Lung microvascular endothelial cell (primary cell): ENCODE measurements at places on chromosomes 11 and 22.

GRCh38 chr11:73851046-73851764 lies 25.4 kb downstream of the COA4 start:
- DNase-seq: no peak

GRCh38 chr22:35327690-35328471 lies 28.2 kb downstream of the TOM1 start:
- no peak for DNase-seq

DNA sequence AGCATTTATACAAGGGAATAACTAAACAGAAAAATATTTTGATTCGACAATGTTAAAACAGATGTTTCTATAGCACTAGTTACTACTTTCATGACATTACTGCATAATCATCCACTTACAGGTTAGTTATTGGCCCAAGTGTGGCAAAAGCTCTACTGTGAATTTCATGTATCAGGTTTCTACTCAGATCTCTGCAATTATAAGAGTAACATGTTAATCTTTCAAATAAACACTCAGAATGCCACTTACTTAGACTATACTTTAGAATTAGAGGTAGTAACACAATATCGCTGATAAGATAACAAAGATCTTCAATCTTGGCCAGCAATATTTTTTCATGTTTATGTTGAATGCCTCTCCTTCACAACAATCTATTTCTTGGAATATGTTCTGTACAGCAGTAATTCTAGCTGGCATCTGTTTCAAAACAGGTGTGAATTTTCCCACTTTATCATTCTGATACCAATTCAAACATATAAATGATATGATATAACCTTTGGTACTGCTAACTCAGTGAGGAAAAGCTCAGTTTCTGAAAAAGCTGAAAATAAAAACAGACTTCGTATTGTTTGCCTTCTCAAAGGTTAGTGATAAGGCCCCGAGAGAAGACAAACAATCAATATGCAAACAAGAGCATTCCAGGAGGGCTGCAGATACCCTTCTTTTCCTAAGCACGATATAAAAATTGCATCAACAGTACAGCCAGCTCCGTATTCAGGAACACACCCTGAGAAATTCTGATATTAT lies 11.0 kb upstream of the CCDC34 start:
- DNase-seq: no peak

DNA sequence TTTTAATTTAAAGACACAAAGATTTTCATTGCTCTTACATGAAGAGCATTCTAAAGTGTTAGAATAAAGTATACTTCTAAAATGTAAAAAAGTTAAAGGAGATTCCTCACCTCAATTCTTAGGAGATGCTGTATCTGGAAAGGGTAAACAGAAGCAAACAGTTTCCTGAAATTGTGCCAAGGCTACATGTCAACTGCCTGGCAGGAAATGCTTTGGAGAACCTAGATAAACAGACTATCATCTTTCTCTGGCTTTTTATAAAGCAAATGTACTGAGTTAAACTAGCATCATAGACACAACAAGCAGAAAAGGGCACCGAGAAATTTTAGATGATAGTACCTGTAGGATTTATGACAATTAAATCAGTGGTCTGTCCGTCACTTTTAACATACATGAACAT lies 24.7 kb upstream of the AKIP1 start:
- peak; percentile 24 for DNase-seq

- no peak for DNase-seq
Observed at GRCh38 chr11:77512092-77512491, 38.2 kb upstream of the PAK1 start.

GRCh38 chr11:116073854-116074837 lies 569.9 kb upstream of the CADM1 start:
- no peak for DNase-seq

GRCh38 chr22:27070594-27070993 lies 413.2 kb downstream of the MIAT start:
- no peak for DNase-seq

- no peak for DNase-seq
Observed at GRCh38 chr11:105334025-105334714, 194.6 kb upstream of the CARD18 start.

DNA sequence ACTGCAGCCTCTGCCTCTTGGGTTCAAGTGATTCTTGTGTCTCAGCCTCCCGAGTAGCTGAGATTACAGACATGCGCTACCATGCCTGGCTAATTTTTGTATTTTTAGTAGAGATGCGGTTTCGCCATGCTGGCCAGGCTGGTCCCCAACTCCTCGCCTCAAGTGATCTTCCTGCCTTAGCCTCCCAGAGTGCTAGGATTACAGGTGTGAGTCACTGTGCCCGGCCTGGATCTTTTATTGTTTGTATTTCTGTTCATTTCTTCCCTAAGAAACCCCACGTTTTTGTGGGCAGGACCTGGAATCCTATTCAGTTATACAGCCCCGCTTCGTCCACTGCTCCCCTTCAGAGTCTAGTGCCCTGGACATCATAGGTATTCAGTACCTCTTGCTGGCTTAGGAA lies 28.7 kb downstream of the ZBTB16 start:
- no peak for DNase-seq

DNA sequence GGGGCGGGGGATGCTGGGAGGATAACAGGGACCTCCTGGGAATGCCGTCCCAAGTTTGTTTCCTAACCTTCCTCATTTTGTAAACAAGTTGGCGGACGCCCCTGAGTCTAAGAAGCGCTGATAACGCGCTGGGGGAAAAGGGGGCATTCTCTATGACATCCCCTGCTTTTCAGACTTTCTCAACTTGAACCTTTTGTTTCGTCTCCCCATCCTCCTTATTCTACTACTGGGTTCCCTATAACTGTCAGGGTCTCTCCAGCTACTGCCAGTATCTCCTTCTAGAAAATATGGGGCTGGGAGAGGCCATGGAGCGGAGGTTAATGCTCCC lies 654 bp downstream of the TMEM86A start:
- DNase-seq: no peak

GRCh38 chr11:32312206-32312817 lies 123.0 kb downstream of the WT1 start:
- DNase-seq: no peak

GRCh38 chr11:111046291-111046690 lies 199.2 kb upstream of the POU2AF2 start:
- no peak for DNase-seq

DNA sequence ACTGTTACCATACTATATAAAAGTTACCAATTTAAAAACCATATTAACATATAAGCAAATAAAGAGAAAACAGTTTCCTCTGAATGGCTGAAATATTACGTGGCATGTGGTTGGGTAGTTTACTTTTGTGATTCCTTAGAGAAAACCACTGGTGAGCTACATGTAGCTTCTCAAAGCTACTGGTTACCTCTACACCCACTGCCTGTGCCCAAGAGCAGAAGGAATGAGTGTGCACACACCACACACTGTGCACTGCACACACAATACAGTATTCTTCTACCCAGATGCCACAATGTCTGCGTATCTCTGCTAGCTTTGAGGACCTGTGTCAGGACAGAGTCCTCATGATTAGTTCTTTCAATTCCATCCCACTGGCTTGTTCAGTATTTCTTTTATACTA lies 25.5 kb upstream of the YPEL1 start:
- DNase-seq: no peak

DNA sequence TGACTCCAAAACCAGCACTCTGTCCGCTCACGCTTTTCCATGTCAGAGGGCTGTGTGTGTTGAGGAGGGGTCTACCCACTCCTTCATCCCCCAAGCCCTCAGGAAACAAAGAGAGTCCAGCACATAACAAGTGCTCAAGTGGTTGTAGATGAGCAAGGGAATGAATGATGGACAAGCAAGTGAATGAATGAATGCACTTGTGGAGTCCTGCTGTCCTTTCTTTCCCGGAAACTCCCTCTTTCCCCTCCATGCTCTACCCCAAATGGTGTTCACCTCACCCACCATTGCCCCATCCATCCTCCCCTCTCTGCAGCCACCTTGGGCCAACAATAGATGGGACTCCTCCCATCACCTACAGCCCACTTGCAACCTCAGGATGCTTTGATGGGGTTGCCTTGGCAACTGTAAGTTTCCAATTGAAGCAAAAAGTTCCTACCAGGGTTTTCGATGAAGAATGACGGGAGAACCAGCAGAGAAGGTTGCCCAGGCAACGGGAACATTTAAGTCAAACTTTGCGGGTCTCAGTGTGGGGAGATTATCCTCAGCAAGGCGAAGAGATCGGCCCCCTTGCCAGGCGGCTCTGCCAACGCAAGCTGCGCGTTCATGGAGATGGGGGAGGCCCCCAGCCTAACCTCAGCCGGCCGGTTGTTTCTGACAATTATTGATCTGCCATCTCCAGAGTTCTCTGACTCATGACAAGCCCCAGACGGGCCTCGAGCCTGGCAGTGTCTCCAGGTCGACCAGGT lies 51.1 kb downstream of the MCM5 start:
- no peak for DNase-seq

- DNase-seq: peak; percentile 13
Observed at GRCh38 chr11:10824888-10825287, 16.2 kb upstream of the EIF4G2 start.

GRCh38 chr11:74546752-74547151 lies 45.6 kb upstream of the POLD3 start:
- no peak for DNase-seq

- no peak for DNase-seq
Observed at GRCh38 chr11:13283636-13284035, 6.0 kb downstream of the BMAL1 start.

- DNase-seq: peak; percentile 99
Observed at GRCh38 chr11:65857853-65858680, at the start of gene CFL1. CFL1 (minus strand) TSS chr11:65858180; CDS start chr11:65858099, 81 bp downstream.

DNA sequence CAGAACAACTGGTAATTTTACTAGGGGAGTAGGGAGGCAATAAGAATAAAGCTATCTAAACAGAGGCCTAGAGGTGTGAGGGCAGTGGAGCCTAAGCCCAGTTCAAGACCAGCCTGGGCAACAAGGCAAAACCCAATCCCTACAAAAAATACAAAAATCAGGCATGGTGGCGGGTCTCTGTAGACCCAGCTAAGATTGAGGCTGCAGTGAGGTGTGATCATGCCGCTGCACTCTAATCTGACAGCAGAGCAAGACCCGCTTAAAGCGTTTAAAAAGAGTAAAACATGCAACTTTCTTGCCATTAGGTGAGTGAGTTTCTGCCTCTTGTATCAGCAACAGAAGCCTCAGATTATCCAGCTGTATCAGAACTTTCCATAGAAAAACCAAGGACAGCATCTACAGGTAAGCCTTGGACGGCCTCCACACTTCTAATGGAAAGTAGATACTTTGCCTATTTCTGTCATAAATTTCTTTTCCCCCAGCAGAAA lies 12.1 kb downstream of the TAF1D start:
- DNase-seq: no peak

GRCh38 chr11:67195971-67196456 lies 70.3 kb upstream of the GRK2 start:
- DNase-seq: no peak

- DNase-seq: no peak
Observed at GRCh38 chr11:15849257-15849656, 507.1 kb downstream of the SOX6 start.

DNA sequence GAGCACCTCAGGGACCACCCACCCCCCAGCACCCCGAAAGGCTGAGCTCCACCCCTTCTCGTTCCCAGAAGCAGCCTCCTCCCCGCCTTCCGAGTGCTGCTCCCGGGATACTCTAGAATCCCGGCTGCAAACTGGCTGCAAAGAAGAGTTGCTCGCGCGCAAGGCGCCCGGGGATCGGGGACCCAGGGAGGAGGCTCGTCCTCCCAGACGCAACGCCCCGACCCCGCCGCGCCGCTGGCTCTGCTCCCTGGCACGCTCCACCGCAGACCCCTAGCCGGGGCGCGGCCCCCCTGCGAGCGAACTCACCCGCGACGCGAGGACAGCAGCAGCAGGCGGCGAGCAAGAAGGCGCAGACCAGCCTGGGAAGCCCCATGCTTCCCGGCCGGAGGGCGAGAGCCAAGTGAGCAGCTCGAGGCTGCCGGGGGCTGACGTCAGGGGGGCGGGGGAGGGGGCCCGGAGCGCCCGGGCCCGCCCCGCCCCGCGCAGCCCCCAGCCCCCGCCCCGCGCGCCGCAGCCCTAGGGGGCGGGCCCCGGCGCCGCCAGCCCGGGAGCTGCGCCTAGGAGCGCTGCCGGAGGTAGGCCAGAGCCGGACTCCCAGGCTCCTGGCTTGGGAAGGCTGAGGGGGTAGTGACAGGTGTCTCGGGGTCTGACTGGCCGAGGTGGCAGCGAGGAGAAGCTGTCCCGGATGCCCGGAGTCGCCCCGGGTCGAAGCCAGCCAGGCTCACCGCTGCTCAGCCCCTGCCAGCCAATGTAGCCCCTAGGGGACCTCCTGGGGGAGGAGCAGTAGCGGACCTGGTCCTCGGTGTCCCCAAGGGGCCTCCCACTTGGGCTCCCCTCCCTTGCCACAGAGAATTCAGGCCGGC lies at the start of gene MCAM:
MCAM (minus strand) TSS at position 402 of the 863 bp plus-strand sequence; CDS start at position 373, 29 bp downstream.
- DNase-seq: peak; percentile 76

GRCh38 chr11:910044-910588 lies 494 bp downstream of the CHID1 start:
- DNase-seq: no peak

DNA sequence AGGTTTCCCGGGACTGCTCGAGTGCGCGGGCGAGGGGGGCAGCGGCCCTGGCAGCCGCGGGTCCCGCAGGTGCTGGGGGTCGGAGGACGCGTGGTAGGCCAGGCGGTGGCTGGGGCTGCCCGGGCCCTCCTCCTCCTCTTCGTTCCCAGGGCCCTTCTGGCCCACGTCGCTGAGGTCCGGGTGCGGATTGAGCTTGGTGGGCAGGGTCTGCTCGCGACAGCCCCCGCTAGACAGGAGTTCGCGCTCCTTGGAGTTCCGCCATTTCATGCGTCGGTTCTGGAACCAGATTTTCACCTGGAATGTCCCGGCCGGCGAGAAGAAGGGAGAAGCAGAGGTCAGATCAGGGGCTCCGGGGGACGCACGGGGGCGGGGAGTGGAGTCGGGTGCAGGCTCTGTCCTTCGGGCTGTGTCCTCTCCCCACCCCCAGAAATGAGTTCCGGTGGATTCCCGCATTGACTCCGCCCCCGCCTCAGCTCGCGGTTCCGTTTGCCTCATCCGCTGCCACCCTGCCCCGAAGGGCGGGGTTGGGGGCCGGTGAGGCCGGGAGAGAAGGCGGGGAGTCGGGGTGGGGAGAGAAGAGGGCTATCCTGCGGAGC lies 3.9 kb downstream of the DBX1 start:
- no peak for DNase-seq

GRCh38 chr11:131839326-131839725 lies 468.9 kb downstream of the NTM start:
- no peak for DNase-seq

- no peak for DNase-seq
Observed at GRCh38 chr22:20225693-20225966, 42.5 kb downstream of the RTN4R start.

GRCh38 chr11:124875401-124875800 lies 10.2 kb downstream of the ROBO3 start:
- no peak for DNase-seq

DNA sequence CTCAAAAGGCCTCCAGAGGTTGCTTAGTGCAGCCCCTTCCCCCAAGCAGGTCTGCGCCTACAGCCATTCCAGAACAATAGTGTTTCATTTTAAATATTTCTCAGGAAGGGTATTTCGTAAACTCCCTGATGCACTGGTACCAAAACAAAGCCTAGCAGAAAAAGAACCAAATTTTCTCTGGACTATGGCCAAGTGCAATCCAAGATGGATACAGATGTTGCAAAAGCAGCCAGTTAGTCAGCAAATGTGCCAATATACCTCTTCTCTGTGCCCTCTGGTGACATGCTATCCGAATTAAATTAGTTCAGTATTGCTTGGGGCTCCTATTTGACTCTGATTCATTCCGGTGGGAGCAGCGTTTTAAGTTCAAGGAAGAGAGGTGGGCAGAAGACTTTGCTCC lies 247.8 kb downstream of the NTM start:
- no peak for DNase-seq
